ENCODE measurements at places on chromosomes 1 and 21.

DNA sequence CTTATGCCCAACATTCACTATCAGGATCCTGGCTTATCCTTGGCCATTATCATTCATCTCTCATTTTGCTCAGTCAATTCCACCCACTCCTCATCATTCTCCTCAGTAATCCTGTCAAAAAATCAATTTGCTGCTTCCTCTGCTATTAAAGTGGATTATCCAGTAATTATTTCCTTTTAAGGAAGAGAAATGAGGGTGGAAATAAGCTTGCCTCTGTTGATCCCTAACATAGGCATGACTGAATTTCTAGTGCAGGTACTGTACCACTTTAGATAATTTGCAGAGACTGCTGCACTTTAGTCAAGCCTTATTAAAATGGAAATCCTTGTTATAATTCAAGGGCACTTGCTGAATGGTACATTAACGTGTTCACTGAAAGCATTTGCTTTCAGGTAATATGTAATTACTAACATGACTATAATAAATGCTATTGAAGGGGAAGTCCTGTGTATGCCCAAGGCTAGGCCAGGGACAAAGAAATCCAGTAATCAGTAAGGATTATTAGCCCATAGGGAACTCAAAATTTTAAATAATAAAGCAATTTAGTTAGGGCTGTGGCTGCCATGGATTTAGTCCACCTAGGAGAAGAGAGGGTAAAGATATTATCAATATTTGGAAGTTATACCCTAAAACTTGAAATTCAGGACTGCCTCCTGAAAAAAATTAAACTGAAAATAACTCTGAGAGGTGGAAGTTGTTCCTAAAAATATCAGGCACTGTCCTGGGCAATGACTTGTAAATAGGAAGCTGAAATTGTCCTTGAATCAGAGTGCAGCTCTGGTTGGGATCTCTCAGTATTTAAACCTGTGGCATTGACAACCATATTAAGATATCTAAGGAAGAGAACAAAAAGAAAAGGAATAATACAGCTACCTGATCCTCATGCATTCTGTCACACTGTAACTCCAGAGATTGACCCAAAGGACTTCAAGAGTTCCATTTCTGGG, 43.4 kb downstream of the RGS2 start:
- no peak for DNase-seq

DNA sequence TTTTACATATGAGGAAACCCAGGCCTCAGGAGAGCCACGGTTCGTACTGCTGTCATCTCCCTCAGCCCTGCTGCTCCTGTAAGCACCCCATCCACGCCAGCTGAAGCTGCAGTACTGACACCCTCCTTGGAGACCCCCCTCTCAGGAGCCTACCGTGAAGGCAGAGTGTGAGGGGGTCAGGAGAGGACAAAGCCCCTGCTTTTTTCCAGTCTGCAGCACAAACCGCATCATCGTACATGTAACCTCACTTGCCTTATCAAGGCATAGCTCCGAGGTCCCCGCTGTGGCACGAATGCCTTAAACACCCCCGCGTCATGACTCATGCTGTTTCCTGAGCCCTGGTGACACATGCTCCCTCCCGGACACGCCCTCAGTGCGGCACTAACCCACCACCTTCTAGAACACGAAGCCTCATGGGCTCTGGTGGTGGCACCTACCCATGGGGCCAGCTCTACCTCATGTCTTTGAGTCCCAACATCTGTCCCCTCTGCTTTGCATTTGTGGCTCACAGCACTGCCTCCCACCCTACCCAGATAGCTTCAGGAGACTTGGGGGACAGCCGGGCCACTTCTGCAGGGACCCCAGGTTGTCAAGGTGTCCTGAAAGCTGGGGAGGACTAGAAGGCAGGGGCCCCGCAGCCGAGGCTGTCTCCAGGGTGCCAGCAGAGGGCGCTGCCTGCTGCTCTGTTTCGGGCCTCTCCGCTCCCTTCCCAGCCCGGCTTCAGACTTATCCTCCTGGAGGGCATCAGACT, 4.9 kb downstream of the SH3BGRL3 start:
- DNase-seq = peak; percentile 86

DNA sequence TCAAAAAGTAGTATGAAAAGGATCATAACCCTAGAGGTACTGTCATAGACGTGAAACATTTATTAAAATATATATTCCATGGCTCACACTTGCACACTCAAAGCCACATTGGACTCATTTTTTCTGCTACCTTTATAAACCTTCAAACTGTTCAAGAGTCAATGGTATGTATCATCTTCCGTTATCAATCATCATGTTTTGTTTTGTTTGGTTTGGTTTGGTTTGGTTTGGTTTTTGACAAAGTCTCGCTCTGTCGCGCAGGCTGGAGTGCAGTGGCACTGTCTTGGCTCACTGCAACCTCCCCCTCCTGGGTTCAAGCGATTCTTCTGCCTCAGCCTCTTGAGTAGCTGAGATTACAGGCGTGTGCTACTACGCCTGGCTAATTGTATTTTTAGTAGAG, 1.8 kb downstream of the IFNAR2 start:
- peak; percentile 27 for DNase-seq

DNA sequence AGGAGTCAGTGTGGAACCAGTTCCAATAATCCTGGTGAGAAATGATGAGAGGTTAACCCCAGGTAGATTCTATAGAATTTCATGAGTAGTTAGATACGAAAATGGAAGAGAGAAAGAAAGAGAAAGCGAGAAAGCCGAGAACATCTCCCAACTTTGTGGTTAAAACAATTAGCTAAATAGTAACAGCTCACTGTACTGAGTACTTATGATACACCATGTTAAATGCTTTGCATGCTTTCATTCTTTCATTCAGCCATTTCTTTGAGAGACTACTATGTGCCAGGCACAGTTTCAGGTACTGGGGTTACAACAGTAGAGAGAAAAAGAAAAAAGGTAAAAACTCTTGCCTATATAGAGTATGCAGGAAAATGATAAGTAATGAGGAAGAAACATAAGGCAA, 109.7 kb upstream of the SYT6 start:
- DNase-seq = no peak

GRCh38 chr1:170140371-170140770, 5.4 kb upstream of the NTMT2 start:
- no peak for DNase-seq

- DNase-seq = no peak
Observed at GRCh38 chr1:154536570-154536969, 21.9 kb downstream of the UBE2Q1 start.

DNA sequence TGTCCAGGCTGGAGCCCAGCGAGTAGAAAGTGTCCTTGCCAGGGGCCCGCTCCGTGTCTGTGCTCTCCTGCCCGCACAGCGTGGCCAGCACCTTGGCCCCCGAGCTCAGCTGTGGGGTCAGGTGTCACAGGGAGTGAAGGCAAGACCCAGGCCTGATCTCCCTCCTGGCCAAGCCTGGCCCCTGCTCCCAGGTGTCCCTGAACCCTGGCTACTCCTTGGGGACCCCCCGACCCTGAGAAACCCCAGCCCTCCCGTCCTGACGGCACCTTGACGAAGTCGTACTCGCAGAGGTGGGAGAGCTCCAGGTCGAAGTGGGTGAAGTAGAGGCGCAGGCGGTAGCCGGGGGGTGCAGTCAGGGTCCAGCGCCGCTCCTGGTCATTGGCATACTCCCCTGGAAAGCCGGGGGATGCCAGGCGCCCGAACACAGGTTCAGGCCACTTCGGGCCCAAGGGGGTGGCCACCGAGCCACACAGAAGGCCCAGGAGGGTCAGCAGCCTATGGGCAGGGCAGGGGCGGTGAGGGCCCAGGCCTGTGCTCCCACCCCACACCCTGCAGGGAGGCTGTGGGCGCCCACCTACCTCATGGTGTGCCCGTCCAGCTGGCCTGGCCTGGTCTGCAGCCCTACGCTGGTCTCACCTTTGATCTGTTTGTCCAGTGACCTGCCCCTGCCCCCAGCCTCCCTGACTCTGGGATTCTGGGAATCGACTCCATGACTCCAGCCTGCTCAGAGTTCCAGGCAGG, at the start of gene MASP2:
Gene MASP2, minus strand, starts transcription at position 615 of the 741 bp plus-strand sequence. Its CDS starts 32 bp downstream, at position 583.
- no peak for DNase-seq

- no peak for DNase-seq
Observed at GRCh38 chr1:159473335-159473734, 33.8 kb downstream of the OR10J1 start.

DNA sequence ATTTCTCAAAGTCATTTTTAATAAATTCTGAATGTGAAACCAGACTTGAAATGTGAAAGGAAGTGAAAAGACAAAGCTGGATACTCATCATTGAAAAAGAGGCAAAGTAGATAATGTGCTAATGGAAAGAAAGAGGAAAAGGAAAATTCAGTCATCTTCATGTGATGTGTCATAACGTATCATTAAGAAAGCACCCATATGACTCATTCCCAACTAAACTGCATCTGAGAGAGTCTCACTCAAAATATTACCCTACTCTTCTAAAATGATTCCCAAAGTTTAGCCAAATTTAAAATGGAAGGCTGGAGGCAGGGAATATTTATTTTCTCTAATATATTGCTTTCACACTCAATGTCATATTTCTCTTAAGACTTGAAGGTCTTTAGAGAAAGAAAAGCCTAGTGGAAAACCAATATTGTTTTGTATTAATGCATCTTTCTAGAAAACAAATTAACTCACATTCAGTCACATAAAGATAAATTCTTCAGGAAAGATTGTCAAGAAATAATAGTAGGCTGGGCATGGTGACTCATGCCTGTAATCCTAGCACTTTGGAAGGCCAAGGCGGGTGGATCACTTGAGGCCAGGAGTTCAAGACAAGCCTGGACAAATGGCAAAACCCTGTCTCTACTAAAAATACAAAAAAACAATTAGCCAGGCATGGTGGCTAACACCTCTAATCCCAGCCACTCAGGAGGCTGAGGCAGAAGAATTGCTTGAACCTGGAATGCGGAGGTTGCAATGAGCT, 129.9 kb downstream of the SLC30A10 start:
- DNase-seq = no peak

GRCh38 chr1:26021647-26022403, at the start of gene EXTL1:
Gene EXTL1 (plus strand): TSS chr1:26021775. CDS start chr1:26022647, 872 bp downstream.
- DNase-seq = no peak

DNA sequence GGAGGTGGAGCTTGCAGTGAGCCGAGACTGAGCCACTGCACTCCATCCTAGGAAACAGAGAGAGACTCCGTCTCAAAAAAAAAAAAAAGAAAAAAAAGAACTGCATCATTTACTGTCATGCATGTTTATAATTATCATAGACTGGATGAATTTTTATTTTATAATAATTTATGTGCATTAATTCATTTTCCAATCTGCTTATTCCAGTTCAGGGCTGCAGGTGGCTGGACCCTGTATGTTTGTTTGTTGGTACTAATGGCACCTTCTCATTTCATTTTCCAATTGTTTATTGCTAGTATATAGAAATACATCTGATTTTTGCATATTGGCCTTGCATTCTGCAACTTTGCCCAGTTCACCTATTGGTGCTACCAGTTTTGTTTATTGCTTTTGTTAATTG, 19.0 kb upstream of the SOX13 start:
- DNase-seq = no peak

DNA sequence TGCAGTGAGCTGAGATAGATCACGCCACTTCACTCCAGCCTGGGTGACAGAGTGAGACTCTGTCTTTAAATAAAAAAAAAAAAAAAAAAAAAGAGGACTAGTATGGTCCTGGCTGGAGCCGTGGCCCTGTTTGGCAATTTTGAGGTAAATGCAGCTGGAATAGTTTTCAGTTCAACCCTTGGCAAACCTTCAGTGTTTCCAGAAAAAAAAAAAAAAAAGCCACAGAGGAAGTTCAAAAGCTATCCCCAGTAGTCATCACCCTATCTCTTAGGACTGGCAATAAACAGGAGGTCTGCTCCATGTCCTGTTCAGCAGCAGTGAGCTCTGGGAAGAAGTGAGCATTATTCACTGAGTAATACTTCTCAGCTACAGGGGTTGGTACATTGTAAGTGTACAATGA, 56.8 kb upstream of the ERRFI1 start:
- no peak for DNase-seq

- DNase-seq = no peak
Observed at GRCh38 chr1:203390298-203390697, 39.4 kb upstream of the FMOD start.

- DNase-seq = no peak
Observed at GRCh38 chr1:228293816-228294500, 86.1 kb downstream of the OBSCN start.

- DNase-seq = no peak
Observed at GRCh38 chr1:25009671-25010262, 79.7 kb upstream of the RUNX3 start.

DNA sequence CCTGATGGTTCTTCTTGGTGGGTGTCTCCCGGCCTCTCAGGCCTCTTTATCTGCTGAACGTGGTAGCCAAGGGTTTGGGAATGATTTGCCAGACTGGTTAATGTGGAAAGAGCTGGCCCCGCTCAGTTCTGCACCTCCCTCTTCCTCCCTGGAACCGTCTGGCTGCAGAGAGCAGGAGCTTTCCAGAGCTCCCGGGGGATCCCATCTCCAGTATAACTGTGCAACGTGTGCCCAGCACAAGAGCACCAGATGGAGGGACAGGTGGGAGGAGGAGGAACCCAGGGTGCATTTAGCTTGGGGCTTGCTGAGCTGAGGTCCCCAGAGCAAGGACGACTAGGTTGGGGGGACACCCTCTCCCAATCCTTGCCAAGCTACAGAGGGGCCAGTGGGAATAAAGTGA, 5.0 kb downstream of the TFF1 start:
- no peak for DNase-seq

- DNase-seq = no peak
Observed at GRCh38 chr1:115706587-115707425, 61.7 kb downstream of the CASQ2 start.

GRCh38 chr21:42237577-42237976, 18.6 kb downstream of the ABCG1 start:
- DNase-seq = no peak

DNA sequence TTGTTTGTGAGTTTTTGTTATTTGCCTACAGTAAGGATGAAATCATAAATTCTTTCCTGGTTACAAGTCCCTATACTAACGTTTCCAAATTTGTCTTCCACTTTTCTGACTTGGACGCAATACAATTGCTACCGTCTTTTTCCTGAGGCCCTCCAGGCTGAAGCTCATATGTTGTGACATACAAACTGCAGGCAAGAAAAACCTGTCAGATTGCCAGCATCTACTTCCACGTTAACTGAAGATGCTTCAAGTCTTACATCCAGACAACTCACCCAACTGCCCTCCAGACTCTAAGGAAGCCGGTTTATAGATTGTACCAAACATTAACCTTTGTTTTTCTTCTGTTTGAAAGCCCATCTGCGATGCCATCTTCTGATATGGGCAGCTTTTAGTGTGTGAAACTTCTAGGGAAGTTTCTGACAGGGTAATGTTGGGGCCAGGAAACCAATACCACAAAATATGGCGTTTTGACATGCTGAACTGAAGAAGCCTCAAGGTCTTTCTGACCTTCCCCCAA, 21.4 kb upstream of the RNF11 start:
- no peak for DNase-seq

- DNase-seq = no peak
Observed at GRCh38 chr1:66402194-66402593, 131.8 kb upstream of the SGIP1 start.

DNA sequence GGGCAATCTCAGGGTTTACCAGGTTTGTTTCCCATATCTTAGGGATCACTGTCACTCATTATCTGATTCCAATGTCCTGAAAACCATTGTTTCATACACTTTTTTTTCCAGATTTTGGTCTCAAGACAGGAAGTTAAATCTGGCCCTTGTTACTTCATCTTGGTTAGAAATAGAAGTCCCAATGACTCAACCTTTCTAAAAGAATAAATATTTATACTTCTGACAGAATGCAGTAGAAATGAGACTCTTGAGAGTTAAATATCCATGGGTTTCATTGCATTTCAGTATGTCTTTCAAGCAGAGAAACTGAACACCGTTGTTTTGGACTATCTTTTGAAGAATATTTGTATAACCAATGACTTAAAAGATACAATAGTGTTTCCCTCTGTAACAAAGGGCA, 19.8 kb upstream of the VCAM1 start:
- no peak for DNase-seq

GRCh38 chr1:97160818-97161217, 439.2 kb downstream of the PTBP2 start:
- DNase-seq = no peak

Data from stimulated activated CD4-positive, alpha-beta T cell treated with anti-CD3 and anti-CD28 coated beads, Interleukin-1b, Interleukin-23, amount 100 ng/mL, for 4 hours (primary cell).